ENCODE measurements at places on chromosomes 12 and 14.

- no peak for ATAC-seq
Observed at GRCh38 chr12:130371296-130371695, 33.6 kb downstream of the PIWIL1 start.

DNA sequence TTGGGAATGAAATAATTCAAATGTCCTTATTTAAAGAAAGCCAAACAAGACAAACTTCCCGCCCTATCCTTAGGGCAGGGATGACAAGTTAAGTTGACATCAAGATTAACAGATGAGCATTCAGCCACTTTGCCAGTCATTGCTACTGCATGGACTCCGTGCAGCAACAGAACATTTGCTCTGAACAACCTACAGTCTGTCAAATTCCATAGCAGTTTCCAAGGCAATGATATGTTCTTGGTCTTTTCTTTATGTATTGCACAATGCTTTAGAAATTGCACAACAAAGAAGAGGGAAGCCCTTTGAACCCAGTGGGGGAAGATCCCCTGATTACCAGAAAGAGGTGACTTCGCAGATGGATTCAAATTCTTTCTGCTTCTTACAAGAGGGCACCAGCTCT, 269.8 kb downstream of the BCAT1 start:
- peak; percentile 46 for ATAC-seq

DNA sequence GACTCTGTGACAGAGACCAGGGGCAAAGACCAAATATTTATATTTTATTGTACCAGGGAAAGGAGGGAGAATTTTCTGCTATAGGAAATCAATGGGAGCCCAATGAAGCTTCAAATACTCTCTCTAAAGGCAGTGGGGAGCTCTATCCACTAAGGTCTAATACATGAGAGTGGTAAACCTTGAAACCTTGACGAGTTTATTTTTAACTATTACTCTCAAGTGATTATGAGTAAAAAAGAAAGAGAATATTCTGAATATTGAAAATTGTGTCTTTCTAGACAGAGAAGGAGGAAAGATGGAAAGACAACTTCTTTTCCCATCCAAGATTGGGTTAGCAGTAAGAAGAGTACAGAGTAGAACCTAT, 1722.1 kb upstream of the SEL1L start:
- no peak for ATAC-seq

GRCh38 chr12:51508285-51508684, 82.7 kb upstream of the SCN8A start:
- no peak for ATAC-seq
